Glomerular endothelial cell (primary cell): ENCODE measurements at places on chromosomes 1 and 21.

- no peak for DNase-seq
Observed at GRCh38 chr1:107141491-107142126, 770 bp downstream of the NTNG1 start.

DNA sequence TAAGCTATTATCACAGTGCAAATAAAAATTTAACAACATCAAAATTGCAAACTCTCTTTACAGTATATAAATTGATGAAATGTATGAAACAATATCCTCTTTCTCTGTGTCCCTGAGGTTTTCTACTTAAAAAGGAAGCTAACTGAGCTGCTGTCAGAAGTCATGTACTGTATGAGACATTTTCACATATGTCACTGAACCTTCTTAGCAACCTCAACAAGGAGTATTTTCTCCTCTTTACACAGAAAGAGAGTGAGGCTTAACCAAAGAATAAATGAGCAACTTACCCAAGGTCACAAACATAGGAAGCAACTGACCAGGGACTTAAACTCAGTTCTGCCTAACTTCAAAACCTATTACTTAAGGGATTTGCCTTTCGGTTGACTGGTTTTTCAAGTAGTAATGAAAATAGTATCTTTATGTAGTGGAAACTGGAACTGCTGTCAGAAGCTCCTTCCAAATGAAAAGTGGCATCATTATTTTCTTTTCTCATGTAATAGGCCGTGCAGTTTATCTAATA, 288.9 kb downstream of the LRRIQ3 start:
- no peak for DNase-seq

GRCh38 chr1:64243757-64244080, 40.3 kb downstream of the UBE2U start:
- no peak for DNase-seq

DNA sequence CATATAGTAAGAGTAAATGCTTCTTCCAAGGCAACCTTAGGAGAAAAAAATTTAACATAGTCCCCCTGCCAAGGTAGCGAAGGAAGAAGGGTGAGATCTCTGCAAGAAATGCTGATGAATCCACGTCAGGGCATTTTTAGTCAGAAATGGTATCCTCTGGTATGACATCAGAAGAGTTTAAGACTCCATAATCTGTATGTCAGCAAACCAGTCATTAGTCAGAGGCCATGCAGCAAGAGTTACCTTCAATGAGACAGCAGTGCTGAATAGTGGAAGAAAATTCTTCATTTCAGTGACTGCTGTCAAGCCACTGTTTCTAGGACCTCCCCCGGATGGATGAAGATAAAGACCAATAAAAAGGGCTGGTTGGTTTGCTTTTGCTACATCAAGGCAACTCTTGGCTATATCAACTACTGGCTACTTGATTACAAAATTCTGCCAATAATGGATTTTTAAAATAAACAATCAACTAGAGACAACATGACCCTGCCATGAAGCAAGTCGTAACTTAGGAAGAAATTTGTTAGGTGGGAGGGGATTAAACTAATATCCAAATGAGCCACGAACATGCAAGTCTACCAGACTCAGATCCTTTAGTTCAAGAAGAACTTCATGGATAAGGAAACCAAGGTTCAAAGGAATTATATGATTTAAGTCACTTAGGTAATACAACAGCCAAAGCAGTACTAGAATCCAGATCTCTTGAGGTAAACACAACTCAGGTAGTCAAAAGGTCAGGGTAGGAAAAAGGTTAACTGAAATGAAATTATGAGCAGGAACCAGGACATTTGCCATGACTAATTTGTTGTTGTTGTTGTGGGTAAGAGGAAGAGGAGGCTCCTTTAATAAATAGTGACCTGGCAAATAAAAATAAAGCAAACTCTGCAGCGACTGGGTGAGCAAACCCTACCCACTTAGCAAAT, 25.6 kb upstream of the GUCA2A start:
- DNase-seq: no peak

DNA sequence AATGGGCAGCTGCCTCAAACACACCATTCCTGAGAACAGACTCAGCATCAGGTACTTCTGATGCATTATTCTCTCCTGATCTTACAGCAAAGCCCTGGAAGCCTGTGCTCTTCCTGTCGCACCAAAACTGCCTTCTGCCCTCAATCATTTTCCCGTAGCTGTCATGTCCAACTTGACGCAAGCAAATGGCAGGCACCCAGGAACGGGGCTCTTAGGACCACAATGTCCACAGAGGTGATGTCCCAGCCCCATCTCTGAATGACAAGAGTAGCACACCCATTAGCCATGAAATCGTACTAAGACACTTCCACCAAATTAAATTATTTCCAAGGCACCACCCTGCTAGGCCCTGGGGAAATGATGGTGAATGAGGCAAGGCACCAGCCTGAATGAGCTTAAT, 47.1 kb downstream of the PTPN14 start:
- DNase-seq: no peak

GRCh38 chr1:41479000-41479807, 5.3 kb downstream of the EDN2 start:
- DNase-seq: no peak

DNA sequence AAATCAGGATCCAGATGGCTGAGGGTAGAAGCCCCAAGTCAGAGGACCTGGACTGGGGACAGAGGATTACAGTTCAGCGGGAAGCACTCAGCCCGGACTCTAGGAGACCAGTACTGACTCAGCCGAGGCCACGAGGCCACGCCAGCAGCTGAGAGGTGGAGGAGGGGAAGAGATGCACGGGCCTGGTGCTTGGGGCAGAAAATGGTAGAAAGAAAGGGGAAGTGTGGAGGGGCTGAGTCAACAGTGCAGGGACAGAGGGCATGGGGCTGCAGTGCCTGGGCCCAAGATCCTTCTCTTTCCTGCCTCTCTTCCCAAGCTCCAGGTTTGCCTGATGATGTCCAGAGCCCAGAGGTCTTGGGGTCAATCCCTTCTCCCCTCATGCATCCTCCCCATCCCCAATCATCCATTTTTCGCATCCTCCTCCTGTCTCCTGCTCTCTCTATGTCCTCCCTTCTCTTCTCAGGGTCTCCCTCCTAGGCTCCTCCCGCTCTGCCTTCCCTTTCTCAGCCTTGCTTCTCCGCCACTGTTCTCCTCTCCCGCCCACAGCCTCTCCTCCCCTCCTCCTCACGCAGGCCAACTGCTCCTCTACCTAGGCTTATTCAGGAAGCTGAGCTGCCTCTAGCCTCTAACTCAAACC, 7.7 kb downstream of the ARHGEF2 start:
- DNase-seq: no peak

DNA sequence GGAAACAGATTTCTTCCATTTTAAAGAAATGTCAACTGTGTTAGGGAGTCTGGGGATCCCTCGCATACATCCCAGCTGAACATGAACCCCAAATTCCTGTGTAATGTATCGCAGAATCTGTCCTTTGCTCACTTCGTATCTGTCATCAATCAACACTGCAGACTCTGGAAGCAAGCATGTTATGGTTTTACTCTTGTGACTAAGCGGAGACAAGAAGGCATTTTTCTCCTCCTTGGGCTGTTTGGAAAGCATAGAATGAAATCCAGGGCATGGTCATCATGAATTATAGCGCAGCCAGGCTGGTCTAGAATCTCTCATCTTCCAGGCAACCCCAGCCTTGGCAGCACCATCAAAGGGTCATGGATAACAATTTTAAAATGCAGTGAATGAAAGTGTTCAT, 290.2 kb downstream of the KIF26B start:
- no peak for DNase-seq

GRCh38 chr1:83912876-83913275, 86.1 kb downstream of the TTLL7 start:
- DNase-seq: no peak

DNA sequence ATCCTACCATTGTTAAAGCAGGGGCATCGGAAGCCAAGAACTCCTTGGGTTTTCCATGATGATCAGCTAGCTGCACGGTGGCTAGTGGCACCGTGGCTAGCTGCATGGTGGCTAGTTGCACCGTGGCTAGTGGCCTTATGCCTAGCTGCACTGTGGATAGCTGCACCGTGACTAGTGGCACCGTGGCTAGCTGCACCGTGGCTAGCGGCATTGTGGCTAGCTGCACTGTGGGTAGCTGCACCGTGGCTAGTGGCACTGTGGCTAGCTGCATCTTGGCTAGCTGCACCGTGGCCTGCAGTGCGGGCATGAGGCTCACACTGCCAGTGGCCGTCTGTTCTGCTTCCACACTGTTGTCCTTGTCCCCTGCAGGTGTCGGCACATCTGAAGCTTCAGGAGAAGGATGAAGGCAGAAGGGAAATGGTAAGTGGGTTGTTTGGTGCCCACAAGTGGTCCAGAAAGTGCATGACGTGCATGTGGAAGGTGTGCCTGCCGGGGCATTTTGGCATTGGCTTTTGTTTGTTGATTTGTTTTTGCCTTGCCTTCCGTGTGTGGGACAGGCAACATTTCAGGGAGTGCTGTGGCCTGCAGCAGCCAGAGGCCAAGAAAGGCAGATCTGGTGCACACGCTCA, 38.6 kb downstream of the TFF3 start:
- DNase-seq: no peak

DNA sequence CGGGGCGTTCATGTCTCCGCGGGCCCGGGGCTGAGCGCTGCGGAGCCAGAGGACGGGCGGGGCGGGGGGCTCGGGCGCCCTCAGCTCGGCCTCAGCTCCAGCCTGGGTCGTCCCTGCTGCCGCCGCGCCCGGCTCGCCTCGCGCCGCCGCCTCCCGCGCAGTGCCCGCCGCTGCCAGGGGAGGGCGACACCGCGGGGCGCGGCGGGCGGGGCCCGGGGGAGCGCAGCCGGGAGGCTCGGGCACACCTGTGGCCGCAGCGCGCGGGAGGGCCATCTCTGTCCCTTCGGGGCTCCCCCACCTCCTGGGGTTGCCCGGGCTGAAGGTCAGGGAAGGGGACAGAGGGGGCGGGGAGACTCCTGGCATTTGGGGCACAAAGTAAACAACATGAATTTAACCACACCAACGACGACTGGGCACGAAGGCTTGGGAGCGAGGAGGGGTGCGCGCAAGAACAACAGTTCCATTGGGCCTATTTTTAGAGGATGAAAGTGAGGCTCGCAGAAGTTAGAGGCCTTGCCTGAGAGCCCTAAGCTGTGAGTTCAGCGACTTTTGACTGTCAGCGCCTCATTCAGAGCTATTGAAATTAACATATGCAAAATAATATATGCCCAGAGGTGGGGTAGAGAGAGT, at the start of gene FAM131C:
Gene FAM131C, minus strand, starts transcription at position 162 of the 630 bp plus-strand sequence. CDS start 209 bp downstream, outside the sequence.
- DNase-seq: no peak

DNA sequence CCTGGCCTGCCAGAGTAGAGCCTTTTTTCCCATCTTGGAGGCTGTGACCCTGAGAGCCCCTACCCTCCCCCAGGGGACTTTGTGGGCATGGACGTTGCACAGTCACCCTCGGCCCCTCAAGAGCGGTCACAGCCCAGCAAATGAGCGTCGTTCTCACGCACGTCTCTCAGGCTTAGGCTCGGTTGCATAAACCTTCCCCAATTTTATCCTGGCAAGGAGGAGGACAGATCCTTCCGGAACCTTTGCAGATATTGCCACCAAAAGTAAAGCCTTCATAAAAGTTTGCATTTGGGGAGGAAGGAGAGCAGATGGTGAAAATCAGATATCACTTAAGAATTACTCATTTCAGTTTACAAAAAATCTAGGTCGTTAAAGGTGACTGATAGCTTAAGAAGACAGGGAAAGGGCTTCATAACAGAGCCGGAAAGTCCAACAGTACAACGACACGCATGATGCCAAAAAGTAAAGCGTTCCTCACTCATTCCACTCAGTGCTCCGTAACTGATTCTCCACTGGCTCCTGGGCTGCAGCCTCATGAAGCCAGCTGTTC, 29.3 kb downstream of the PDE9A start:
- DNase-seq: no peak

DNA sequence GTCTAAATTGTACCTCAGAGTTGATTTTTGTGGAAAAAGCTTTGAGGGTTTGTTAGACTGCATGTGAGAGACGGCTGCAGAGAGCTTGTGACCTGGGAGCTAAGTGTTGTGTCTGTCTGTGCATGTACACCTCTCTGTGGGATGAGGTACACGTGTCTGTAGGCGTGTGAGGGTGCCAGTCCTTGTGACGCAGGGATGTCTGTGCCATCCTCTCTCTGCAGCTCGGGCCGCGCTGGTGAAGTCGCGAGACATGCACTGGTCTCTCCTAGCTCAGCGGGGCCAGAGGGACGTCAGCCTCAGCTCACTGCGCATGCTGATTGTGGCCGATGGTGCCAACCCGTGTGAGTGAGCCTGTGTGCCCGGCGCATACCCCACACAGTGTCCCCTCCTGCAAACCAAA, 66.6 kb downstream of the S100B start:
- no peak for DNase-seq

DNA sequence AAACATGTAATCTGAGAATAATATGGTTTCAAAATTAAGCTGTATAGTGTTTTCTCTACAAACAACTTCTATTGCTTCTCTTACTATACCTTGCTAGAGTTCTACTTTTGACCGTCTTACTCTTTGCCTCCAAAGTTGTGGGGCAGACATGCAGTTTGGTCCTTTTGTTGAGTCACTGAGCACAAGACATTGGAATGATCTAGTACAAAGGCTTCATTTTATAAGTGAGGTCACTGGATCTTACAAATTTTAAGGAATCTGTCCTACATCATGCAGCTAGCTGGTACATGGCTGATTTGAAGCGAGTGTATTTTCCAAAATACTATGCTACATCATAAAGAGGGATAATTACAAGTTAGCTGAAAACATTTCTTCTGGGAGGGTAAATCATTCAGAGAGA, 28.8 kb downstream of the OR10J1 start:
- DNase-seq: no peak

- DNase-seq: no peak
Observed at GRCh38 chr21:37415939-37416338, 49.4 kb downstream of the DYRK1A start.

DNA sequence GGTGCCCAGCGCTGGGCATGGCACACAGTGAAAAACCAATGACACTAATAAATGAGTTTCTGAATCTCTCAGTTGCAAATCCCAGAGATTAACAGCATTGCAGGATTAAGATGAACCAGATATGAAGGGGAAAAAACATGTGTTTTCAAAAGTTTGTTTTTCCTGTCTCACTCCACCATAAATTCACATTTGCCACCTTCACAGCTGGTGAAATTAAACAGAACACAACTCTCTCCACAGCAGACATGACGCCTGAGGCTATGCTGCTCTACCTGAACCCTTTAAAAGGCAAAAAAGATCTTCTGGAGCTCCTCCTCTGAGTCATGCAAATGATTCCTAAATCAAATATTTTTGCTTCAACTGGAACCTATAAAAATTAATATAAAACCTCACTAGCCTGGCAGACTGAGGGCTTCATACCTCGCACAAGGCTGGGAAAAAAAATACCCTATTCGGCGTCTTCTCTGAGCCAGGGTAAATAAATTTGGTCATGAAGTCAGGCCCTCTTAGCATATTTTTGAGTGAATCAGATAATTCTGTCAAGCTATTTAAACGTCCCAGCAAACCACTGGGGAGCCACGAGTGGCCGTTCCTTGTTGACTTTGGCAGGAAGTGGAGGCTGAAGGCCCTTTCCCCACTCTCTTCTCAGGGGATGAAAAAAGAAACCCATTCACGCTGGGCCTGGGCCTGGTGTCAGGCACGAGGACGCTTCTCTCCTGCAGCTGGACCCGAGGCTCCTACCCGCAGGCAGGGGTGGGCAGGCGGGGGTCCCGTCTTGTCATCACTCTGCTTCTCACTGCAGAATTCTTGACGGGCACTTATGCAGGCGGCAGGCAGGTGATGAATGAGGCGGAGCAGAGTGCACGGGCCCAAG, 53.0 kb downstream of the DMRTB1 start:
- DNase-seq: no peak
